RPMI7951 (cell line): ENCODE measurements at places on chromosomes 4 and X. TPM values are rescaled to one million over a fixed set of nuclear protein-coding genes. Genes with fewer than 3 reads are reported as not detected.

DNA sequence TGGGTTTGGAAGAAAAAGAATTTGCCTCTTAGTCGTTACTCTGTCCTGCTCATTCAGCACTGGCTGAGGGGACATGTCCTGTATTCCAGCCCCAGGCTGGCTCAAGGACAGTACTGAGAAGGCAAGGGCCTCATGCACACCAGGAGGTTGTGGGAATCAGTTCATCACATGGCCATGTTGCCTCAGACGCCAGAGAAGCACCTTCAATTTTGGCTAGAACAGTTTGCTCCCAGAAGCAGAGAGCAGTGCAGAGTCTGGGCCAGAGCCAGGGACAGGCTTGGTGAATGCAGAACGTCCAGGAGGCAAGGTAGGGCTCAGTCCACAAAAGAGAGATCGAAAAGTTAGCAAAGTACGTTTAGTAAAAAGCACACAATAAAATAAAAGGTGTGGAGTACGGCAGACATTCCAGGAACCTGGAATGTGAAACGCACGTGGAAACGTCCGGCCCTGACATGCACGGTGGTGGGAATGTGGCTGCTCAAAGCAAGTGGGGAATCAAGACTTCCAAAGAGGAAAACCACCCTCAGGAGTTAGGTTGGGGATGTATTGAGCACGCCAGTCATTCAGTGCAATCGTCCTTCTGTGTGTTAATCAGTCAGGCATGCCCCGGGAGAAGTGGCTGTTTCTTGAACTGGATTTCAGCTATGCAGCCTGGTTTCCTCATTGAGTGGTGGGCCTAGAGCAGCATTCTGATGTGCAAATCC is 1.2 kb upstream of the SLC2A9 start:
- no peak for DNase-seq

DNA sequence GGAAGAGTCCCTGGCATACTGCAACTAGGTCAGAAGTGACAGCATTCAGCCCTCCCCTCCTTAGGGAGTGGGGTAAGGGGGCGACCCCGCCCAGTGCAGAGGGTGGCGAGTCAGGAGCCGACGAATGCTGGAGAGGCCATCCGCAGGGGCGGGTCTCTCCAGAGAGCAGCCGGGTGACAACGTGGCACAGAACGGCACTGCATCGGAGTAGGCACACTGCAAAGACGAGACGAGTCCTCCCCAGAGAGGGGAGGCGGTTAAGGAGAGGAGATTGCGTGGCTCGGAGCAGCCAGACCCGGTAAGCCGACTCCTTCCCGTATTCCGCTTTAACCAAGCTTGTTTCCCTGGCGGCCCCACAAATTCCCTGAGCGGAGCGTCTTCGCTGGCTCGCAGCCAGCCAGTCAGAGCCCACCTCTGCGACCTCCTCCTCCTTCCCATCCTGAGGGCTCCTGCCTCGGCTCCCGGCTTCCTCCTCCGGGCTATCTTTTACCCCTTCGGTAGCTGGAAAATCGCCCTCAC is 54.9 kb downstream of the LINC00632 start:
- peak; percentile 8 for DNase-seq

GRCh38 chr4:139243448-139244365 is 36.3 kb downstream of the MGARP start:
- DNase-seq = peak; percentile 93

DNA sequence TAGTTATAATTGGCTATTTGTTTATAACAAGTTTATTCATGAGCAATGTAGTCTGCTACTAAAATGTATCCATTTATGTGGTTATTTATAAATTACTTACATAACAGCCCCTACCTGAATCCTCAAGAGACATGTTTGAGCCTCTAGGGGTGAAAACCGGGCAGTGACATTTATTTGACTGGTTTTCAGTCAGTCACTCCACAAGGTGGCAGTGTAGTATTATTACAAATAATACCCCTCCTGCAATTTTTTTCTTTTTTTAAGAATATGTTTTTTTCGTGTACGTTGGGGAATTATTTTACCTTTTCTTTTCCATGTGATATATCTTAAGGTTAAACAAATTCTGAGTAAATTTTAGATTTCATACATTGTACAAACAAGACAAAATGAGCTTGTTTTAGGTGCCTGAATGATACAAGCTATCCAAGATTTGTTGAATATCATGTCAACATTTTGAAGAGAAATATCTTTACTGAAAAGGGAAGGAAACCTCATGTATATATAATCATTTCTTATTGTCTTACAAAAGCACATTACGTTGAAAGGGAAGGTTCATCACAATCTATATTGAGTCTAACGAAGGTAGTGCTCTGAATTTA is 598.7 kb upstream of the TECRL start:
- peak; percentile 18 for DNase-seq

The EIF1AX gene
- 60.5 and 70.7 TPM in 2 replicates for total RNA-seq
